ENCODE measurements at places on chromosomes 7 and 10.

GRCh38 chr7:122132341-122132740, 11.7 kb downstream of the AASS start:
- no peak for DNase-seq

DNA sequence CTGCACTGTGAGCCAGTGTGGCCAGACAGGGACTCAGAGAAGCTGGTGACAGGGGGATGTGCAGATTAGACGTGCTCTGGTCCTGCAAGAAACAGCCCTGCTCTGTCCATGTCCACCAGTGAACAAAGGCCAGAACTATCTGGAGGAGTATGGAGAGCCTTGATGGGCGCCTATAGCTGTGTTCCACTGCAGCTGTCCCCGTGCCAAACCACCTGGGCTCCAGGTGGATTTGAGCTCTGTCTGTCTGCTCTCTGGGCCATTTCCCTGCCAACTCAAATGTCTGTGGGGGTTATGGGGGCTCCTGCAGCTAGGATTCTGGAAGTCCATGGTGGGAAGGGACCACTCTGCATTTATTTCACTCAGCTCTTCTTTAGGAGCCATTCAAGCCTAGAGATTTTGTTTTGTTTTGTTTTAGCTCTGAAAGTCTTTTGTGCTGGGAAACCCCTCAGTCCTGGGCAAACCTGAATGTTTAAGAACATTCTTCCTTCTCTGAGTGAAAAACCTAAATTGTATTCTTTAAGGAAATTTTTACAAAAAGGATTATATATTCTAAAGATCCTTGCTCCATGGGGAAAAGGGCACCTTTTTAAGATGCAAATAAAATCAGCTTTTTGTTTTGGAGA, 1039.5 kb upstream of the SORCS1 start:
- DNase-seq, result no peak

- peak; percentile 4 for DNase-seq
Measured at GRCh38 chr7:37920305-37920848, at the start of gene EPDR1. Gene EPDR1, plus strand, starts transcription at chr7:37920640. Its CDS starts 300 bp downstream, at chr7:37920940.

DNA sequence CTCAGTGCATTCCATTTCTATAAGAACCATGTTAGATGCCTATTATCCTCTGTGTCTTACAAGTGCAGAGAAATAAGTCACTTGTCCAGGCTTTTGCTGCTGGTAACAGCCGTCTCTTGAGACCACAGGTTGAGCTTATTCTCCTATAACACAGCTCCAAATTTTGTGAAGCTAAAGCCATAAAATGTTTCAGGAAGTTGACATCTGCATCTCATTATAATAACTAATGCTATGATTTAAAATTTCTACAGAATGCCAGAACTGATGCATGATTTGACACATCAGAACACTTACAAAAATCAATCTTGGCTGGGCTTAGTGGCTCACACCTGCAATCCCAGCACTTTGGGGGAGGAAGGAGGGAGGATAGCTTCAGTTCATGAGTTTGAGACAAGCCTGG, 986.9 kb downstream of the TYW1 start:
- DNase-seq, result no peak

- no peak for DNase-seq
Measured at GRCh38 chr10:12592967-12593366, 243.6 kb downstream of the CAMK1D start.

DNA sequence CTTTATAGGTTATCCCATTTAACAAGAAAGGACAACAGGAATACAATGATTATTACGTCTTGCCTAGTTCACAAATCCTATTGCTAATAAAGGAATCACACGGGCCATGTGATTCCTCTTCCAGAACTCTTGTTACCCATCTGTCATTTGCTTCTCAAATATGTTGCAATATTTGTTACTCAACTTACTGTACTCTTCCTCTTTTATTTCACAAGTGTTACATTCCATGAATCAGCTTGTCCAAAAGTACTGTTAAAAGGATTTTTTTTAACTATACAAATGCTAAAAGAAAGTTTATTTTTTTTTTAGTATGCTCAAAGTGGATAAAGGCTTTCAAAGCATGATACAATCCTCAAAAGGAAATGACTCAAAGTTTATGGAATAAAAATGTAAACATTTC, 3.9 kb upstream of the CD36 start:
- no peak for DNase-seq
